ENCODE measurements at places on chromosomes 12 and 14.
A peak's percentile ranks its signal among the peaks of the same experiment; 100 is the strongest.

- DNase-seq: no peak
Observed at GRCh38 chr12:124703856-124704255, 136.4 kb upstream of the NCOR2 start.

- no peak for DNase-seq
Observed at GRCh38 chr14:75461303-75461702, 33.5 kb downstream of the JDP2 start.

DNA sequence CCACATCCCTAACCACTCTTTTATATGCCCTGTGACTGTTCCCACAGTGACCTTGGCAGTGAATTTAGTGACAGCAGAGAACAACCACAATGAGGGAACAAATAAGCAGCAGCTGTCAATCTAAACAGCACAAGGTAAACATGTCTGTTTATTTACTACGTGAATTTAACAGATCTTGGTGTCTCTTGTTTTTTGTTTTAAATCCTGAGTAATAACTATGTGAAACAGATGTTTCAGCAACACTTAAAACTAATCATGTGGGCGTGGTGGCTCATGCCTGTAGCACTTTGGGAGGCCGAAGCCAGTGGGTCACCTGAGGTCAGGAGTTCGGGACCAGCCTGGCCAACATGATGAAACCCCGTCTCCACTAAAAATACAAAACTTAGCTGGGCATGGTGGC lies 17.0 kb upstream of the CFAP54 start:
- no peak for DNase-seq

- DNase-seq: no peak
Observed at GRCh38 chr12:47194501-47194900, 114.7 kb upstream of the AMIGO2 start.

DNA sequence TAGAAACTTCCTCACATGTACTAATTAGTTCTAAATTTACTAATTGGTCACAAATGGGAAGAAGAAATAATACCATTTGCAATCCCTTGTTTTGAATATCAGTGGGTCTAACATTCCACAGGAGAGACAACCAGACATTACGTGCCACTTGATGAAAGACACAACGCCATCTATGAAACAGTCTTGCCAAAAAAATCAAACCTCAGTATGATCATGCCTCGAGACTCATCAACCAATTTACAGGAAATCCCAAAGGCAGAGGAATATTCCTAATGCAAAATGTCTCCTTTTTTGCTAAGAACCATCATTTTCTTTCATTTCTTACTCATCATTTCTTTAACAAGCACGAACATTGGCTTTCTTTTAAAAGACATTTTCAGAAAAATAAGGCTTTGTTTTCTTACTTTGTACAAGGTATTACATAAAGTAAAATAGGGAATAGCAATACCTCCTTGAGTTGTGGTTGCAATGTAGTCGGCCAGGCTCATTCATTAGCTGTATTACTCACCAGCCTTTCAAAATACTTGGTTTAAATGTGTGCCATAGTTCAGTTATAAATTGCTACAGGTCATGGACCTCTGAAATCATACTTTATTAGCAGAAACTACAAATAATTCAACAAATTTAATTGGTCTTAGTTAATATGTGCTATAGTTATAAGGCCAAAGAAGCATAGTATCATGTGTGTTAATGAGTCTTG lies 436.2 kb upstream of the FLRT2 start:
- DNase-seq: no peak

GRCh38 chr12:52018433-52019112 lies 11.8 kb downstream of the TAMALIN start:
- no peak for DNase-seq

GRCh38 chr12:82673698-82674097 lies 13.0 kb upstream of the TMTC2 start:
- DNase-seq: no peak

DNA sequence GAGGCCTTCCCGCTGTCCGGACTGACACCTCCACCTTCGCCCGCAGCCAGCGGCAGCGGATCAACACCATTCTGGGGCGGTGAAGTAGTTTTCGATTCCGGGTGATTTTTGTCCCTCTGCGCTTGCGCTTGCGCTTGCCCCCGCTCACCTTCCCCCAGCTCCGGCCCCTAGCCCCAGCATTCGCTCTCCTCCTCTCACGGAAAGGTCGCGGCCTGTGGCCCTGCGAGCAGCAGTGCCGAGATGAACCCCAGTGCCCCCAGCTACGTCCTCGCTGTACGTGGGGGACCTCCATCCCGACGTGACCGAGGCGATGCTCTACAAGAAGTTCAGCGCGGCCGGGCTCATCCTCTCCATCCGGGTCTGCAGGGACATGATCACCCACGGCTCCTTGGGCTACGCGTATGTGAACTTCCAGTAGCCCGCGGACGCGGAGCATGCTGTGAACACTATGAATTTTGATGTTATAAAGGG lies 22.7 kb upstream of the SRGAP1 start:
- peak; percentile 14 for DNase-seq
